ENCODE measurements at places on chromosomes 1 and 21.

DNA sequence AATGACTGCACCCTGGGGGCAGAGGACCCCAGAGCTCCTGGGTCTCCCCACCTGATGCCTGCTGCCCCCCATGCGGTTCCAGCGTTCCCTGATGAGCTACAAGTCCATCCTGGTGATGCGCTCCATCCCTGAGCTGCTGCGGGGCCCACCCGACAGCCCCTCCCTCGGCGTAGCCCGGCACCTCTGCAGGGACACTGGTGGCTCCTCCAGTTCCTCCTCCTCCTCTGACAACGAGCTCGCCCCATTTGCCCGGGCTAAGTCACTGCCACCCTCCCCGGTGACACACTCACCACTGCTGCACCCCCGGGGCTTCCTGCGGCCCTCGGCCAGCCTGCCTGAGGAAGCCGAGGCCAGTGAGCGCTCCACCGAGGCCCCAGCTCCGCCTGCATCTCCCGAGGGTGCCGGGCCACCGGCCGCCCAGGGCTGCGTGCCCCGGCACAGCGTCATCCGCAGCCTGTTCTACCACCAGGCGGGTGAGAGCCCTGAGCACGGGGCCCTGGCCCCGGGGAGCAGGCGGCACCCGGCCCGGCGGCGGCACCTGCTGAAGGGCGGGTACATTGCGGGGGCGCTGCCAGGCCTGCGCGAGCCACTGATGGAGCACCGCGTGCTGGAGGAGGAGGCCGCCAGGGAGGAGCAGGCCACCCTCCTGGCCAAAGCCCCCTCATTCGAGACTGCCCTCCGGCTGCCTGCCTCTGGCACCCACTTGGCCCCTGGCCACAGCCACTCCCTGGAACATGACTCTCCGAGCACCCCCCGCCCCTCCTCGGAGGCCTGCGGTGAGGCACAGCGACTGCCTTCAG, 35.5 kb downstream of the TRIM11 start:
- DNase-seq: no peak

- no peak for DNase-seq
Observed at GRCh38 chr1:197439708-197440280, 171.7 kb downstream of the CRB1 start.

DNA sequence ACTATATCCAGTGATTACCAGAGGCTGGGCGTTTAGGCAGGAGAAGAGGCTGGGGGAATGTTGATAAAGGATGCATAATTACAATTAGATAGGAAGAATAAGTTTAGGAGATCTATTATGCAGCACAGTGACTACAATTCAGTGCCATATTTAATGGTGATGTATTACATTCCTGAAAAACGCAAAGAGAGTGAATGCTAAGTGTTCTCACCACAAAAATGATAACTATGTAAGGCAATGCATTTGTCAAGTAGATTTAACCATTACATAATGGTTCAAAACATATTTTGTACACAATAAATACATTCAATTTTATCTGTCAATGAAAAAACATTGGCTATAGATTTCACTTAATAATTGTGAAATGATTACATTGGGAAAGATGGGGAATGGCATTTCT, 548.9 kb downstream of the NUF2 start:
- no peak for DNase-seq

GRCh38 chr1:58650141-58650540, 49.7 kb downstream of the MYSM1 start:
- DNase-seq: no peak

GRCh38 chr1:46532498-46533178, 18.8 kb downstream of the KNCN start:
- DNase-seq: peak; percentile 59

All from central memory CD8-positive, alpha-beta T cell (primary cell).